ENCODE measurements at places on chromosomes 16 and 17.

DNA sequence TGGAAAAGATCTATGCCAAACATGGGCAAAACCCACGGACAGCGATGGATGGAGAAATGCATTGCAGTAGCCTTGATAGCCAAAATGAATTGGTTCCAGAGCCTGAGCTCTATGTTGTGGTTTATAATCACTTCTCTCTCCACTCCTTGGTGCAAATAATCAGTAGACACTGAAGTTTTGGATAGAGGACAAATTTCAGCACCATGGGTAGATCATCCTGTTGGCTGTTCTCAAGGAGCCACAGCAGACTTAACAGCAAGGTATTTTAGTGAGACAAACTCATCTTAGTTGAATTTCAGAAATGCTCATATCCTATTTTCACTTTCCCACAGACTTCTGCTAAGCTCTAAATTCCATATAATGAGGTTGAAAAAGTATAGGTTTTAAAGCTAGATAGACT, 88.3 kb upstream of the CCL1 start:
- no peak for DNase-seq
- H3K4me1 ChIP-seq: no peaks in the 10 kb centered on the region
- H3K4me3 ChIP-seq: no peak overlapping the region
- H3K36me3 ChIP-seq: no peaks in the 10 kb centered on the region
- H3K27me3 ChIP-seq: peaks cover 16% of the 10 kb centered on the region

- H3K27me3 ChIP-seq: no peaks in the 10 kb centered on the region
- H3K27ac ChIP-seq: no peak overlapping the region
- no peaks in the 10 kb centered on the region for H3K36me3 ChIP-seq
- no peak for DNase-seq
- peaks cover 12% of the 10 kb centered on the region for H3K4me1 ChIP-seq
Measured at GRCh38 chr16:23407436-23408127, 45.4 kb downstream of the COG7 start.

- no peak for DNase-seq
- H3K4me1 ChIP-seq: no peaks in the 10 kb centered on the region
- H3K36me3 ChIP-seq: no peaks in the 10 kb centered on the region
- no peak overlapping the region for H3K27ac ChIP-seq
Measured at GRCh38 chr16:4870138-4870671, 22.9 kb downstream of the UBN1 start.

- DNase-seq: no peak
- H3K27me3 ChIP-seq: no peaks in the 10 kb centered on the region
- no peak overlapping the region for H3K27ac ChIP-seq
- no peak overlapping the region for H3K4me3 ChIP-seq
- peaks cover 3% of the 10 kb centered on the region for H3K4me1 ChIP-seq
Measured at GRCh38 chr17:72984145-72984925, 108.2 kb downstream of the SLC39A11 start.

GRCh38 chr17:76953946-76954345, 85.7 kb downstream of the MGAT5B start:
- DNase-seq: no peak
- H3K4me1 ChIP-seq: peaks cover 19% of the 10 kb centered on the region
- no peak overlapping the region for H3K27ac ChIP-seq
- no peaks in the 10 kb centered on the region for H3K27me3 ChIP-seq
- no peaks in the 10 kb centered on the region for H3K36me3 ChIP-seq

DNA sequence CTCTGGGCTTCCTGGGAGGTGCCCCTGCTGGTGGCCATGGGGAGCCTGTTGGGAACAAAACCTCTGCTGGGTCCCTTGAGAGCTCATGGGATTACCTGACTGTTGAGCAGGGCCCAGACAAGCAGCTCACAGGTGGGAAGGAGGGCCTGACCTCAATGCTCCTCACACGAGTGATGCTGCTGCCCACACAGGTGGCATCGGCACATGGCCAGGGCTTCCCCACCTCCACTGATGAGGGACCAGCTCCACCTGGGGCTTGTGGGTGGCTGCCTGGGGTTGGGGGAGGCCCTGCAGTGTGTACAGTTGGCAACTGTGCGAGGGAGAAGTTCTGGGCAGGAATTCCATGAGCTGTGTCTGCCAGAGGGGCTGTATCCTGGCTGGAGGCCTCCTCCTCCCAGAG, 87.8 kb upstream of the NLRP1 start:
- no peaks in the 10 kb centered on the region for H3K36me3 ChIP-seq
- no peaks in the 10 kb centered on the region for H3K27me3 ChIP-seq
- H3K4me3 ChIP-seq: no peak overlapping the region
- no peaks in the 10 kb centered on the region for H3K4me1 ChIP-seq
- no peak for DNase-seq

- no peak for DNase-seq
- no peak overlapping the region for H3K4me3 ChIP-seq
- H3K36me3 ChIP-seq: no peaks in the 10 kb centered on the region
- H3K27ac ChIP-seq: no peak overlapping the region
Measured at GRCh38 chr16:28011971-28012445, 51.5 kb downstream of the GSG1L start.

GRCh38 chr17:77734371-77735080, 224.0 kb upstream of the TNRC6C start:
- H3K4me3 ChIP-seq: no peak overlapping the region
- peaks cover 6% of the 10 kb centered on the region for H3K27me3 ChIP-seq
- H3K4me1 ChIP-seq: peaks cover 56% of the 10 kb centered on the region
- H3K27ac ChIP-seq: peak overlapping the region; percentile 22

- H3K4me3 ChIP-seq: peak overlapping the region; percentile 88
- H3K27me3 ChIP-seq: no peaks in the 10 kb centered on the region
- DNase-seq: no peak
Measured at GRCh38 chr16:229731-230281, 557 bp upstream of the LUC7L start.

DNA sequence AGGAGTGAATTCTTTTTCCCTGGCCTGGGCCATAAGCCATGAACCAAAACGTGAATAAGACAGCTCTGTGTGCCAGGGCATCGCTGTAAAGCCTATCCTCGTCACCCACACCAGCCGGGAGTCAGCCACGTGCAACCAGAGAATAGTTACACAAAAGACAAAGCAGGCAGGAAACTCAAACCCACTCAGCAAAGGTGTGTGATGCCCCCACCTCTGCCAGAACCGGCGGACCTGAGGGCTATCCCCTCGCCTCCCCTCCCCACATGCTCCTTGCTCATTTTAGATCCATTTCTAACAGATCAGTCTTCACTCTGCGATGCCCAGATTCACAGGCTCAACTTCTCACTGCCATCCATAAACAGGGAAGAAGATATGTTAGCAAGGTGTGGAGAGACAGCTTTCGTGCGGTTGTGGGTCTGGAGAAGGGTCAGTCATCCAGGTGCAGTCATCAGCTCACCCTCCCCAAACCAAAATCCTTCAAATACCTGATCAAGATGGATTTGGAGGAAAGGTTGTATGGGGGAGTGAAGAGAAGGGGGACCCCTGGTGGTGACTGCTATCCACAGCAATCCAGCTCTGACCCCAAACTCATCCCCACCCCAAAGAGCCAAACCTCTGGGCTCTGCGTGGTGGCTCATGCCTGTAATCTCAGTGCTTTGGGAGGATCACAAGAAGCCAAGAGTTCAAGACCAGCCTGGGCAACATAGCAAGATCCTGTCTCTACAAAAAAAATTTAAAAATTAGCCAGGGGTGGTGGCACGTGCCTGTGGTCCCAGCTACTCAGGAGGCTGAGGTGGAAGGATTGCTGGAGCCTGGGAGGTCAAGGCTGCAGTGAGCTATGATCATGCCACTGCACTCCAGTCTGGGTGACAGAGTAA, 219.2 kb downstream of the C16orf78 start:
- no peak overlapping the region for H3K27ac ChIP-seq
- no peaks in the 10 kb centered on the region for H3K27me3 ChIP-seq

DNA sequence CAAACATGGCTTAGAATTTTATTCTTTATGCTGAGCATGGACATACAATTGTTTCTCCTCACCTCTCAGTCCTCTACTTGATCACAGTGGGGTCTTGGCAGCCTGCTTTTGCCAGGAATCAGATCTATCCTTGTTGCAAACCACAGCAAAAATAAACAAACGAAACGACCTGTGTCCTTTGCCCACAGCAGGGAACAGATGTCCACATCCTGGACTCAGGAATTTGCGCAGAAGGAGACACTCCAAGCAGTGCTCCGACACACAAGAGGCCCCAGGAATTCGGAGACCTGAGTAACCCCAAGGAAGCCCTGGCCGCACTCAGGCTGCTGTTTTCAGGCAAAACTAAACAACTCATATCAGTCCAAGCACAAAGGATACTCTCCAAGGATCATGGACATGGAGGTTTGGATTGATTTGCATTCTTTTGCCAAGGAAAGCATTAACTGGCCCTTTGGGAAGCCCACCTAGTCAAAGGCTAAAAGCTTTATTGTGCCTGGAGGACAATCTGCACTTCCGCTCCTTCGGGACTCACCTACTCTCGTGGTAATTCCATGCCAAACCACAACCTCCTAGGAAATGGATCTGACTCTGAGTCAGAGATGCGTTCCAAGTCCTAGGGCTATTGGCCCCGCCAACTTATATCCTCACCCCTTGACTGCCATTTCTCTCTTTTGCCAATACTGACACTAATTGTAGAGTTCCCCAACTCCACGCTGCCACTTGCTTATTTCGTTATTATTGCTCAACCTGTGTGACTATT, 271.1 kb upstream of the CDH11 start:
- H3K27me3 ChIP-seq: no peaks in the 10 kb centered on the region
- H3K27ac ChIP-seq: no peak overlapping the region
- H3K36me3 ChIP-seq: no peaks in the 10 kb centered on the region
- no peak for DNase-seq
- H3K4me3 ChIP-seq: no peak overlapping the region
- no peaks in the 10 kb centered on the region for H3K4me1 ChIP-seq

DNA sequence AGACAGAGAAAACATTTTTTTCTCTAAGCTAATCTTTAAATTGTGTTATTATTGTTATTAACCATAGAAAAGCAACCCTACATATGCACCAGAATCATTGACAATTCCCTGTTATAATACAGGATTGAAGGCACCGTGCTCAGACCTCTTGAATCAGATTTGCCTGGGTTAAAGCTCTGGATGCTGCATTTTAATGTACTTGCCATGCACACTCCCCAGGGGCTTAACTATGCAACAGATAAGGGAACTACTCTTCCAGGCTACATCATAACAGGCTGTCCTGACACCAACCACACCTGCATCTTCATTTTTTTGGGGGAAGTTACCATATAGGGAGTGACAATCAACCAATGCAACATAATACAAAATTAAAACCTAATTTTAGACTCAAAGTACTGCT, 1187.6 kb upstream of the CDH8 start:
- H3K4me3 ChIP-seq: no peak overlapping the region
- no peaks in the 10 kb centered on the region for H3K4me1 ChIP-seq
- H3K36me3 ChIP-seq: no peaks in the 10 kb centered on the region
- H3K27me3 ChIP-seq: no peaks in the 10 kb centered on the region
- no peak overlapping the region for H3K27ac ChIP-seq
- DNase-seq: no peak

- H3K27me3 ChIP-seq: no peaks in the 10 kb centered on the region
- H3K36me3 ChIP-seq: no peaks in the 10 kb centered on the region
- no peak overlapping the region for H3K27ac ChIP-seq
- H3K4me3 ChIP-seq: no peak overlapping the region
- peaks cover 13% of the 10 kb centered on the region for H3K4me1 ChIP-seq
Measured at GRCh38 chr16:50072730-50073129, 7.0 kb downstream of the HEATR3 start.

GRCh38 chr17:80458016-80458415, 18.4 kb downstream of the NPTX1 start:
- H3K27me3 ChIP-seq: peaks cover 74% of the 10 kb centered on the region
- H3K27ac ChIP-seq: no peak overlapping the region
- no peak for DNase-seq
- H3K4me3 ChIP-seq: no peak overlapping the region
- no peaks in the 10 kb centered on the region for H3K36me3 ChIP-seq

- H3K4me1 ChIP-seq: no peaks in the 10 kb centered on the region
- H3K27ac ChIP-seq: no peak overlapping the region
- peaks cover 42% of the 10 kb centered on the region for H3K27me3 ChIP-seq
Measured at GRCh38 chr17:39165178-39165840, 652 bp downstream of the ARL5C start.

GRCh38 chr17:60146206-60146605, 3.6 kb upstream of the CA4 start:
- no peaks in the 10 kb centered on the region for H3K36me3 ChIP-seq
- H3K4me1 ChIP-seq: peaks cover 73% of the 10 kb centered on the region
- no peak overlapping the region for H3K4me3 ChIP-seq
- peaks cover 31% of the 10 kb centered on the region for H3K27me3 ChIP-seq
- H3K27ac ChIP-seq: peak overlapping the region; percentile 92

DNA sequence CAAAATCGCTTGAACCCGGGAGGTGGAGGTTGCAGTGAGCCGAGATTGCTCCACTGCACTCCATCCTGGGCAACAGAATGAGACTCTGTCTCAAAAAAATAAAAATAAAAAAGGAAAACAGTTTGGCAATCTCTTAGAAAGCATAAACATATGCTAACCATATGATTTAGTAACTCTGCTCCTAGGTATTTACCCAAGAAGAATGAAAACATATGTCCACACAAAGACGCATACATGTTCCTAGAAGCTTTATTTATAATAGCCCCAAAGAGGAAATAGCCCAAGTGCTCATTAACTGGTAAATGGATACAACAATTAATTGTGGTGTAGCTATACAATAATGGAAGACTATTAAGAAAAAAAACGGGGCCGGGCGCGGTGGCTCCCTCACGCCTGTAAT, 18.5 kb upstream of the CDH1 start:
- no peaks in the 10 kb centered on the region for H3K36me3 ChIP-seq
- H3K27me3 ChIP-seq: no peaks in the 10 kb centered on the region
- DNase-seq: no peak
- H3K4me3 ChIP-seq: no peak overlapping the region

DNA sequence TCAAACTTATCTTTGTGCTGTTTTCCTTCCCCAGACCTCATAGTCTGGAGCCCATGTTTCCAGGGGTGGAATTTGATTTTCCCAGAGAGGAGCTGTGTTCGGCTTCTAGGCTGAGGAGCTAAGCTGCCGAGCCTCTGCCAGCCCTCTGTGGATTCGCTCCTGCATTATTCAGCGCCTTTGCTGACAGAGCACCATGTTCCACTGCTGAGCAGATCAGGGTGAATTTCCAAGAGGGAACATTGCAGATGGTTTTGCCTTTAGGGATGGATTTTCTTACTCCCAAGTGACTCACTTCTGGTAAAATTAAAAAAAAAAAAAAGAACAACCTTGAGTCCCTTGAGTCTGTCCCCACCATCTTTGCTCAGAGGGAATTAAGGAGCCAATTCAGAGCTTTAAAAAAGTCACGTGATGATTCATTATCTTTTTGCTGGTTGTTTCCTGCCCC, 229.5 kb downstream of the PRKCA start:
- no peak overlapping the region for H3K27ac ChIP-seq
- H3K27me3 ChIP-seq: no peaks in the 10 kb centered on the region
- H3K4me3 ChIP-seq: no peak overlapping the region
- peaks cover 48% of the 10 kb centered on the region for H3K4me1 ChIP-seq

DNA sequence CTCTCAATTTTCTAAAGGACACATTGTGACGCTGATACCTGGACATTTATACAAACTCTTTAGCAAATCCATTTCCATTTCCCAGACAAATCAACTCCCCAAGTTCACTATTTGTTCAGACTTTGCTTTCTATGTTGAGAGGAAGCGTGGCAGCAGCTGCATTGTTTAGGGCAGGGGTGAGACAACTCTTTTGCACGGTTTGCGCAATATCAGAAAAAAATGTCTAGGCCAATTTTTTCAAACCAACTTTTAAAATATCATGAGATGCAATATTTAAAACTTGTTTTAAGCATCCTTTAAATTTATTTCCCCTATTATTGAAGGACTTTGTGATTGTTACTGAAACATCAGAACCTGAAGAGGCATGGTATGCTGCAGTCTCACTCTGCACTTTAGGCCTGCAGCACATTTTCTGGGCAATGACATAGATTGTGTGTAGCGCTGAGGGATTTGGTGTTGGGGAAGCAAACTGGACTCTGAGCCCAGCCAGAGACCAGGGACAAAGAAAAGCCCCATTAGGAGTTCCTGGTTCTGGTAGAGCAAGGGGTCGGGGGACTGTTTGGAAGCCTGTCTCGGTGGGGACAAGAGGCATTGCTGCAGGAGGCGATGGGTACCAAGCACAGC, 6.4 kb upstream of the CCDC182 start:
- H3K27me3 ChIP-seq: no peaks in the 10 kb centered on the region
- H3K4me1 ChIP-seq: peaks cover 3% of the 10 kb centered on the region
- DNase-seq: no peak
- no peak overlapping the region for H3K4me3 ChIP-seq
- H3K27ac ChIP-seq: no peak overlapping the region

Measured in neural progenitor cell (in vitro differentiated cells).